ENCODE measurements at places on chromosomes 2 and 18.

GRCh38 chr2:11839916-11840315 is 93.5 kb downstream of the LPIN1 start:
- DNase-seq: no peak

GRCh38 chr2:146701183-146701582 is 1143.6 kb upstream of the ACVR2A start:
- no peak for DNase-seq

DNA sequence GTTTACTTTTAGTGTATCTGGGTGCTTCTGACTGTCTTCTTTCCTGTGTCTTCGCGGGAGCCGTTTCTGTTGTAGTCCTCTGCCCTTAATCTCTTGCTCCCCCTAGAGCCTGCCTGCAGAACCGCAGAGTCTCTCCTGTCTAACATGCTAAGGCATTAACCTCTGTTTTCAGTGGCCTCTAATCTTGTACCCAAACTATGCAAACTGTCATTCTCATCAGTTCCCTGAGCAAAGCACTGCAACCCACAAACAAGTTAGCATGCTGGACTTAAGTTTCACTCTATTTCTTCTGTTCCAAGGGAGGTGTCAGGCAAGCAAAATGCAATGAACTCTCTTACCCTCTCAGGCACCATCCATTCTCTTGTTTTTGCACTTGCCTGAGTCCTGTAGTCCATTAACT is 138.4 kb downstream of the OTX1 start:
- DNase-seq: no peak

- DNase-seq: no peak
These were observed 42.4 kb downstream of the HK2 start for GRCh38 chr2:74876081-74876886.

- no peak for DNase-seq
These were observed 49.7 kb upstream of the ABCA12 start for GRCh38 chr2:215188078-215188477.

GRCh38 chr2:238971318-238972145 is 123.6 kb downstream of the TWIST2 start:
- no peak for DNase-seq

DNA sequence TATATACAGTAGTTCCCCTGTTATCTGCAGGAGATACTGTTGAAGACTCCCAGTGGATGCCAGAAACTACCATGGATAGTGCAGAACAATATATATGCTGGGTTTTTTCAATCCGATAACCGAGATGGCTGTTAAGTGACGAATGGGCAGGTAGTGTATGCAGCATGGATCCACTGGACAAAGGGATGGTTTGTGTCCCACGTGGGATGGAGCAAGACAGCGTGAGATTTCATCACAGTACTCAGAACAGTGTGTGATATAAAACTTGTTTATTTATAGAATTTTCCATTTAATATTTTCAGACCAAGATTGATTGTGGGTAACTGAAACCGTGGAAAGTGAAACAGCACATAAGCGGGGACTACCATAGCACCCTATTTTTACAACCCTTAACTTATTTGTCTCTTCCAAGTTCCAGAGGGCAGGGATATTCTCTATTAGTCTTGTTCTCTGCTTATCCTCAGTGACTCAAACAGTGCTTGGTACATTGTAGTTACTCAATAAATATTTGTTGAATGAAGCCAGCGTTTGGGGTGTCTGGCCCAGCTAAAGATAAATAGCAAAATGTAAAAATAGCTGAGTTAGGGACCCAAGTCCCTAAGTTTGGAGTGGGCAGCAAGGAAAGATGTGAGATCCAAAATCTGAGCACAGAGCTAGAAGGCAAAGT is 50.0 kb downstream of the RHBDD1 start:
- DNase-seq: no peak

- DNase-seq: no peak
These were observed 90.4 kb downstream of the RAPH1 start for GRCh38 chr2:203444738-203445137.

DNA sequence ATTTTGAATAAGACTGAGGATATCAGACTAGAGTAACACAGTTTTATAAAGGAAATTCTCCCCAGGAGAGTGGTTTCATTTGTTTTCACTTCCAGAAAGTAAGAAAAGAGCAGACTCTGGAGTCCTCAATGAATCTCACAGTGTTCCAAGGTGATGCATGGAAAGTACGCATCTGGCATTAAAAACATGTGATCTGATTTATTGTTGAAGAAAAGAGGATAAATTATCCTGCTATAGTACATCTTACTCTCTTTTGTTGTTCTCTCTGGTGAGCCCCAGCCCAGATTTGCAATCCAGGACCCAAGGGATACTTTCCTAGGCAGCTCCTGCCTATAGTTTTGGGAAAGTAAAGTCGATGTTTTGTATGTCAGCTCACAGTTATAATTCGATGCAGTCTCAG is 285.9 kb downstream of the CTNNA2 start:
- DNase-seq: no peak

GRCh38 chr2:131032393-131032836 is 60.8 kb downstream of the FAM168B start:
- no peak for DNase-seq

GRCh38 chr2:32474381-32474780 is 117.6 kb downstream of the BIRC6 start:
- no peak for DNase-seq

GRCh38 chr18:57433934-57434535 is 1.1 kb upstream of the ONECUT2 start:
- DNase-seq: no peak

- DNase-seq: no peak
These were observed 79.2 kb downstream of the BIN1 start for GRCh38 chr2:127027715-127028114.

- no peak for DNase-seq
These were observed 941 bp downstream of the ZAP70 start for GRCh38 chr2:97714084-97714949.
